ENCODE measurements at places on chromosomes 13 and 19.

GRCh38 chr19:872266-872951 lies 12.9 kb downstream of the CFD start:
- DNase-seq = no peak

DNA sequence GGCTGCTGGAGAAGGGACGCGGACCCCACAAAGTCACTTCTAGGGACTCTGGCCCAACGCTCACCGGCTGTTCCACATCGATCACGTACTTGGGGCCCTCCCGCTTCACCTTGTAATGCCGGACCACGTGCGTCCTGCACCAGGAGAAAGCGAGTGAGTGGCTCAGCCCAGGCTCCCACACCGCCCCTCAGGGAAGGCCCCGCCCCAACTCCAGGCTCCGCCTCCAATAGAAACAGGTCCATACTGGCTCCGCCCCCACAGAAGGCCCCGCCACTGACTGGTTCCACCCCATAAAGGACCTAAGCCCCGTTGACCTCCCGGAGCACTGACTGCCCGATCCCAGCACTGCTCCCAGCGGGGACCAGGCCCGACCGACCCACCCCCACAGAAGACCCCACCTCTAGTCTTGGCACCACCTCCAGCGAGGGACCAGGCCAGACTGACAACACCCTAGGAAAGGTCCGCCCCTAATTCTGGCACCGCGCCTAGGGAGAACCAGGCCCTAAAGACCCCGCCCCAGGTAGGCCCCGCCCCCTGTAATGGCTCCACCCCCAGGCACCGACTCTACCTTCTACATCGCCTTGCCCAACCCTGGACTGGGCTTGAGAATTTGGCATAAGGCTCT lies 11.3 kb downstream of the STAP2 start:
- peak; percentile 55 for DNase-seq

DNA sequence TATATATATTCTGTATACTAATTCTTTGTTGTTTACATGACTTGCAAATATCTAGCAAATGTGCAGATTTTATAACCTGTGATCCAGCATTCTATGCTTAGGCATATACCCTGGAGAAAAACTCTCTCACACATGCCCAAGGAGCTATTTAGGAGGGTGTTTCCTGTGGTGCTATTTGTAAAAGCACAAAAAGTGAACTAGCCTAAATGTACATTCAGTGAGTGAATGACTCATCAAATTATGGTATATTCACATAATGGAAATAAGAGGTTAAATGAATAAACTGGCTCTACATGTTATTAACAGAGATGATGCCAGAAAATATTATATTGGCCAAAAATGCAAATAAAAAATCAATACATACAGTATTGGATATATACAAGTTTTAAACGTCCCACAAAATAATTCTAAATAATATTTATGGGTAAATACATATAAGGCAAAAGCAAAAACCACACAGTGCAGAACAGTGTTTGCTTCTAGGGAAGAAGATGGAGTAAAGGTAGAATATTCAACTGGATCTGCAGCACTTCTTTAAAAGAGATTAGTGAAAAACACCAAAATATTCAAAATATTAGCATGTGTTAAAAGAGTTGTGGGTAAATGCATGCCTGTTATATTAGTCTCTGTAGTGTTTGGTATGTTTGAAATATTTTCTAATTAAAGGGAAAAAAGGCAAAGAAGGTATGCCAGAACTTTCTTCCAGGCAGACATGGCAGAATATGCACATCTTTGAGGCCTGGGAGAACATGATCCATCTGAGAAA lies 344.7 kb downstream of the KLF5 start:
- DNase-seq = no peak

DNA sequence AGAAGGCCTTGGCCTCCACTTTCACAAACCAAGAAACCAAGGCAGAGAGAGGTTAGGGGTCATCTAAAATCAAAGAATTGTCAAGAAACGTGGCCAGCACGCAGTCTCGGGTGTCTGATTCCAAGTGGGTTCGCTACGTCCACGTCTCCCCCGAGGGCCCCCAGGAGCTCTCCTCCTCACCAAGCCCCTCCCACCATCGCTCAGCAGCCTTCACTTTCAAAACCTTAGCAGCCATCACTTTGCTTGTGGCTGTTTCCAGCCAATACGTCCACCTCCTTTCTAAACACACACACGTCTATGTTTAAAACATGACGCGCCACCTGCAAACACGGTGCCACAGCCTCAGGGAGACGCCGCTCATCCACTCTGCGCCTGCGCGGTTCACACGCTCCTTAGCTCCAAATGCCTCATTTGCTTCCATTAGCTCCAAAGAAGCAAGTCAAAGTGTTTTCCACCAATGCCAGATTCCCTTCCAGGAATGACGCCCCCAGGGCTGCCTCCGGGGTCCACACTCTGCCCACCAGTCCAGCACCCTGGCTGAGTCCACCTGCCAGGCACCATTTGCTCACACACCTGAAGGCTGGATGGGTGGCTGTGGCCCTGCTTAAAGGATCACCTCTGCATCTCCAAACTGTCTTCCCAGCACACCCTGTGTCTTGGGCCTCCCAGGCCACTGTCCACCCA lies 5.5 kb downstream of the RASA3 start:
- no peak for DNase-seq

DNA sequence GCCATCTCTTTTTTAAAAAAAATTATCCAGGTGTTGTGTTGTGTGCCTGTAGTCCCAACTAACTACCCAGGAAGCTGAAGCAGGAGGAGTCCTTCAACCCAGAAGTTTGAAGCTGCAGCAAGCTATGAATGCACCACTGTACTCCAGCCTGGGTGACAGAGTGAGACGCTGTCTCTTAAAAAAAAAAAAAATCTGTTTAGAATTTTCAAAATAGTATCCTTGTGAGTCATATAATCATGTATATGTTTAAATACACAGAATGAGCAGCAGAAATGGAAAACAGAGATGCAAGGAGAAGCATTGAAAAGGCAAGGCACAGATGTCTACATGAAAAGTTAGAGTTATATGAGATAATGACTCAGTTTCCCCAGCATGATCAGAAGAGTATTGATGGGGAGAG lies 31.2 kb downstream of the SYDE1 start:
- no peak for DNase-seq

DNA sequence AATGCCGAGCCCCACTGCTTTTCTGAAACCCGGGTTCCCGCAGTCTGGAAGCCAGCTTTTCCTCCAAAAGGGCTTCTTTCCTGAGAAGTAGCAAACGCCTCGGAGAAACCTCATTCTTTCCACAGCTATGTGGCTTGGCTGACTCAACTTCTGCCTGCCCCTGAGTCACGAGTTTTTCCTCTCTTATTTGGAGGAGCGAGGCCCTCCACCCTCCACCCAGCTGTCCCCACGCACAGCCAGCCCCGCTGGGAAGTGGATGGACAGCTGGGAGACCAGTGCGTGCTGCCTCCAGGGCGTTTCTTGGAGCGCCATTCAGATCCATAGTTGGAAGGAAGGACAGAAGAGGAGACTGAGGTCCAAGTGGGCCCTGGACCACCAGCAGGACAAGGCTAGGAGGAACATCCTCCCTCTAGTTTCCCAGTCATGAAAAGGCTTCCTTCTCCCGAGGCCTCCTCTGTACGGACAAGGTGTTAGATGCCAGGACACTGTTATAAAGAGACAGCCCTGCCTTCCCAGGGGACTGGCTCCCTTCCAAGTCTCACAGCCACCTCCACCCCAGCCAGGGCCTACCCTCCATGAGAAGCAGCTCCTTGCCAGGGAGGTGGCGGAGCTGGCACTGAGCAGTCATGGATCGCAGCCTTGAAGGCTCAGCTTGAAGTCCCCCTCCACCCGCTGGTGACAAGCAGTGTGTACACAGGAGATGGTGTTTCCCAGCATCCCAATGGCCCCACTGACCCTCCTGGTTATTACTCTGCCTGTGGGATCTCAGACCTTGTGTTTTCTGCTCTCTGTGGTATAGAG lies 2.5 kb upstream of the PLEKHF1 start:
- no peak for DNase-seq

- DNase-seq = no peak
Measured at GRCh38 chr19:49818649-49819370, 721 bp downstream of the MED25 start.

GRCh38 chr19:31270897-31271296 lies 78.3 kb downstream of the TSHZ3 start:
- DNase-seq = no peak

GRCh38 chr13:98582947-98583346 lies 6.0 kb upstream of the STK24 start:
- no peak for DNase-seq

- DNase-seq = no peak
Measured at GRCh38 chr19:18859676-18860301, 28.0 kb downstream of the UPF1 start.

GRCh38 chr13:53255795-53256194 lies 227.2 kb downstream of the OLFM4 start:
- DNase-seq = no peak

- no peak for DNase-seq
Measured at GRCh38 chr19:47615230-47615629, 6.3 kb downstream of the BICRA start.

- DNase-seq = peak; percentile 0
Measured at GRCh38 chr13:87274209-87274819, 396.9 kb upstream of the SLITRK5 start.

DNA sequence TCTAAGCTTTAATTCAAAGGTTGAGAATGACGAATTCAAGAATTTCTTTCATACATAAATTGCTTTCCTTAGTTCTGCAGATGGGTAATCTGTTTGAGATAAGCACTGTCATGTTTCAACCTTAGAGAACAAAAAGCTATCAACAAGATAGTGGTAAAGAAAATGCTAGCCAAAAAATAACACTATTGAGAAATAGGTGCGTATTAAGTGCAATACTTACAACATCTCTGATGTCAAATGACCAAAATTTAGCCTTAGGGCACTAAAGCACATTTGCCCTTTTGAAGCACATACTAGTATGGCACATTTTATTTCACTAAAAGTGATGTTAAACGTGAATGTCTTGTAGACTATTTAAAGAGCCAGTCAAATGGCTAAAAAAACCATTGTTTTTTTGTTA lies 4.9 kb downstream of the KBTBD6 start:
- no peak for DNase-seq

GRCh38 chr19:53812335-53812734 lies 11.8 kb downstream of the NLRP12 start:
- DNase-seq = no peak

DNA sequence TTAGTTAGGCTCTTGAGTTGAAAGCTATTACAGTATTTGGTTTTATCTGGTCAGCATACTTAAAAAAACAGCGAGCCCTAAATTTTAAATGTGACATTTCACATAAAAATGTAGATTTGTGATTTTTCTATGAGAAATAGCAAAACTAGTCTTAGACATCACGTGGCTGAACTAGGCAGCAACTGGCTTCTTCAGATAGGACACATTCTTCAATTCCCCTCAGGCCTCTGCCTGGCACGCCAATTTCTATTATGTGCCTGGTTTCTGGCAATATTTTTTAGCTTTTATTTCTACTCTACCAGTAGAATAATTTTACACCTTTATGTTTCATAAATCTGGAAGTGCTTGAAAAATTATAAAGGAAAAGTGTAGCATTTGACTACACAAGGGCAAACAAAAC lies 433.7 kb downstream of the DIAPH3 start:
- no peak for DNase-seq

- DNase-seq = no peak
Measured at GRCh38 chr13:95697052-95697680, 20.2 kb downstream of the DNAJC3 start.
